Keratinocyte (primary cell): ENCODE measurements at places on chromosomes 1 and 21. TPM values are rescaled to one million over a fixed set of nuclear protein-coding genes. Genes with fewer than 3 reads are reported as not detected.

DNA sequence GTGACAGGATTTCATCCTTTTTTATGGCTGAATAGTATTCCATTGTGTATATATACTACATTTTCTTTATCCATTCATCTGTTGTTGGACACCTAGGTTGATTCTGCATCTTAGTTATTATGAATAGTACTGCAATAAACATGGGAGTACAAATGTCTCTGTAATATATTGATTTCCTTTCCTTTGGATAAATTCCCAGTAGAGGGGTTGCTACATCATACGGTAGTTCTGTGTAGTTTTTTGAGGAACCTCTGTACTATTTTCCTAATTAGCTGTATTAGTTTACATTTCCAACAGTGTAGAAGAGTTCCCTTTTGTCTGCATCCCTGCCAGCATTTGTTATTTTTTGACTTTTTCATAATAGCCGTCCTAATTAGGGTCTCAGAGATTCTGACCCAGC lies 201.3 kb downstream of the GIPC2 start:
- no peak for DNase-seq

DNA sequence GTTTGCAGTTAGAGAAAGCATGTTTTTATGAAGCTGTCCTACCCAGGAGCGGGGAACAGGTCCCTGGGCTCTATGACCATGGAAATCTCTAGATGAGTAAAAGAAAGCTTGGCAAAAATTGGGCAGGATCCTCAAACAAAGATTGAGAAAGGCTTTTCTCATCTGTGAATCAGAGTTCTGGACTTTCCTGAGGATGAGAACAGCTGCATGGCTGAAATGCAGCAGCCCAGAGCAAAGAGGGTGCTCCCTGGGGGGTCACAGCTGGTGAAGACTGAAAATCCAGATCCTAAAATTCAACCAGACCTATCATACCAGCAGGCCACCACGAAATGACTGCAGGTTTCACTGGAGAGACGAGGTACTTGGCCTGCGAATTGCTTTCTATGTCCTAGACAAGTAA lies 65.7 kb upstream of the APP start:
- no peak for DNase-seq

- peak; percentile 1 for DNase-seq
Measured at GRCh38 chr21:41831866-41832595, 47.1 kb downstream of the PRDM15 start.

The OR2L8 gene
- not detected in 3 replicates for polyA plus RNA-seq

The SLC9C2 gene
- polyA plus RNA-seq = not detected in 3 replicates

The KLF17 gene
- 0.03 TPM in 1 of 3 replicates, not detected in the others for polyA plus RNA-seq
